Hematopoietic multipotent progenitor cell (in vitro differentiated cells): ENCODE measurements at places on chromosomes 6 and 20.

DNA sequence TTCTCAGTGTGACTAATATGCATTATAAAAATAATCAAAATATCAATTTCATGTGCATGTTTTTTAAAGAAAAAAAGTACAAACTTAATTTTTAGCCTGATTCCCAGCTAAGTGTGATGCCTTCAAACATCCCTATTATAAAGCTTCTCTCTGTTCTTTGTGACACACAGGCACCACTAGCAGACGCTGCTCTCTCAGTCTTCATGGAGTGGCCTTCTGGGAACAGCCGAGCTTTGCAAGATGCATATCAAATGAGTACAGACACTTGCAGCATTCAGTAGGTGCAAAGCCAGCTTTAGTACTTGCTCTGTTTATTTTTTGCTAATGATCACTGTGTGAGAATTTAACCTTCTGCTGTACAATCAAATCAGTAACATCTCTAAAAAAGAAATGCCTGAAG, 340.0 kb downstream of the ADGRB3 start:
- no peak for DNase-seq

- DNase-seq: no peak
These were observed at the start of gene MTCL3 for GRCh38 chr6:127518710-127519468. TSS of gene MTCL3 (minus strand) at chr6:127519335.

DNA sequence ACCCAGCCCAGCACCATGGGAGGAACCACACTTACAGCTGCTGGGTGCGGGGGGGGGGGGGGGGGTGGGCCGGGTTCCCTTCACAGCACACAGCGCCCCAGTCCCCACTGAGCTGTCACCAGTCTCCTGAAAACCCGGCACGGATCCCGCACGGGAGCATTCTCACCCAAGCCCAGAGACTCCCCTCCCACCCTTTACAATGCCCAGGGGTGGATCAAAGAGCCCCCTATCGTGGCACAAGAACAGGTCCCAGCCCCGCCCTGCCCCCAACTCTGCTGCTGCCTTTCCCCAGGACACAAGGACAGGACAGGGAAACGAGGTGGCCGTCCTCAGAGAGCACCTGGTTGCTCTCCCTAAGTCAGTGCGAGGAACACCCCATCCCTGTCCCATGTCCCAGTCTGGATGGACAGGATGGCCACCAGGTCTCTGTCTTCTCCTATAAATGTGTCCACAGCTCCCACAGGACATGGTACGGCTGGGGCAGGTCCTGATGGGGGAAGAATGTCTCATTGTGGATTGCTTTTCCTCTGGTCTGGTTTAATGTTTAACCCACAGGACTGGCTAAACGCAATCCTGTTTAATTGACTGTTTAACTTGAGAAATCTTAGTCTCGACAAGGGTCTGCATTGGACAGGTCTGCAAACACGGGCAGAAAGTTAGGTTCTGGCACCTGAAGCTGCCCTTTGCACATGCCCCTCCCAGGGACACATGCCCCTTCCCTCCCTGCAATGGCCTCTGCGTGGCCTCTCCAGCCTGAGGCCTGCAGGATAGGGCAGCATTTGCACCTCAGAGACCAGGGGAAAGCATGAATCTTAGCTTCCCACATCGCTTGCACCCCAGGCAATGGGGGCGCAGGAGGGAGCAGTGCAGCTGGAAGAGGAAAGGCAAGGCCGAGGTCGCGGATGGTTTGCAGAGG, 45.3 kb downstream of the DACT2 start:
- no peak for DNase-seq

DNA sequence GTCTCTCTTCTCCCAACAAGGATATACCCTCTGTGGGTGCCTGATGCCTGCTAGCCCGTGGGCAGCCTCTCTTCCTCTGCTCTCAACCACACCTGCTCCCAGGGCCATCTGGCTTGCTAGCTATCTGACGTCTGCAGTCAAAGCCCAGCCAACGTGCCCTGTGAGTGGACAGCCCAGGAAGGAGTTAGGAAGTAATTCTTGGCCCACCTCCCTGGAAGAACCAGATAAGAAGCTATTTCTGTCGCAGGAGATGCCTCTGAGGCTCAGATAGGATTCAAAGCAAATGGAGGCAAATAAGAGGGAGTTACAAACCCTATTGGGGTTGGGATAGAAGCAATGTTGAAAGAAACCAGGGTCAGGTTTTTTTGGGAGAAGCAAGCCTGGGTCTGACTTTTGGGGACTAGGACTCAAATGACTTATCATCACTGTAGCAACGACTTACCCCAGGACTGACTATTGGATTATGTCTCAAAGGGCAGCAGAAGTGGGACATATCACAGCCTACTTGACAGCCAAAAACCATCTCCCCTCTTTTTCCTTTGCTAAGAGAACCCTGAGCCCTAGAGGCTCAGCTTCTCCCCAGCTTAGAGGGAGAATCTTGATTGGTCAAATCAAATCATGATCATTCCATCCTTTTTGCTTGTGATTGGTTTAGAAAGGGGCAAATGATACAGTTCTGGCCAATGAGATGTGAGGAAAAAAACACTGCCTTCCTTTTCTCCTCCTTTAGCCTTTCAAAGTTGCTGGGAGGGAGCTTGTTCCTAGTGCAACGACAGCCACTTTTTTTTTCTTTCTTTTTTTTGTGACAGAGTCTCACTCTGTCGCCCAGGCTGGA, 18.0 kb upstream of the CDK5RAP1 start:
- no peak for DNase-seq

DNA sequence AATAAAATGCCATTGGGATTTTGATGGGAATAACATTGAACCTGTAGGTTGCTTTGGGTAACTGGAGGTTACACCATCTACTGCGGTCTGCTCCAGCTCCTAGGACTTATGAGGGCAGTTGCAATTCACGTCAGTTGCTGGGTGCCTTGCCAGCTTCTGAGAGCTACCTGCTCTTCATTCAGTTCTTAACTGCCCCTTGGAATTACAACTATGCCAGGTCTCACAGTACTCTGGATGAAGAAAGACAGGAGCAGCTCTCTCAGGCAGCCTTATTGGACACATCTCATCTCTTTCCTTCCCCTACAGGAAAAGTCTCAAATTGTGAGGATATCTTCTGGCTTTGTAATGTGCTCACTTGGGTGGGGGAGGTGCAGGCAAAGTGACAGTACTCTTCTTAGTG, 1643.3 kb downstream of the GRIK2 start:
- no peak for DNase-seq

GRCh38 chr6:133983099-133983939, 30.3 kb downstream of the TBPL1 start:
- DNase-seq: no peak

GRCh38 chr20:38975539-38976120, 13.5 kb downstream of the DHX35 start:
- no peak for DNase-seq

- no peak for DNase-seq
These were observed 10.6 kb downstream of the TFEB start for GRCh38 chr6:41724586-41725501.

GRCh38 chr20:58182521-58183140, 45.8 kb downstream of the ANKRD60 start:
- no peak for DNase-seq

DNA sequence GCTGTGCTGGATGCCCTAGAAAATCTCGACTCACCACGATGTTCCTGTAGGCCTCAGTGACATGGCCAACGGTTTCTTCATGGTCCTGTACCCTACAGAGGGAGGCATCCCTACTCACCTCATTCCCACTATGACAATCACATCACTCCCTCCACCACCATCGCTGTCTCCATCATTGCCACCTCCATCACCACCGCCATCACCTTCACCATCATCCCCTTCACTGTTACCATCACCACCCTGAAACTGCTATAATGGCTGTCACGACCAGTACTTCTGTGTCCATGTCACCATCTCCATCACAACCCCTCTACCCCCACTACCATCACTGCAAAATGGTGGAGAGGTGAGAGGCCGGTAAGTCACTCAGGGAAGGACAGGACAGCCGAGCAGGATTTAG, 29.8 kb upstream of the MRPS18A start:
- no peak for DNase-seq

- no peak for DNase-seq
These were observed 50.1 kb upstream of the ARMC2 start for GRCh38 chr6:108797951-108798669.

DNA sequence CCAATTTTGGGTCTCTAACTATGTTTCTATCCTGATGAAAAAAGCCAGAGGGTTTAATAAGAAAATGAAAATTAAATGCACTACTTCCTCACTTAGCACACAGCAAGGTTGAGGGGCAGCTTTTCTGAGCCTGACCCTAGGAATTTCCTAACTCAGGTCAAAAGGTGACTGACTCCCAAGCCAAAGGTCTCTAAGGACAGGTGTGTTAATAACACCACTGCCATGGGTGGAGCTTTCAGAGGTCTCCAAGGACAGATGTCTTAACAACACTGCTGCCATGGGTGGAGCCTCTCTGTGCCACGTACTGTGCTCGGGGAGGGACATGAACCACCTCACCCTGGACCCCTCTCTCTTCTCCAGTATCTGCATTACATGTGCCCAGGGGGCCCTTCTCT, 339.2 kb downstream of the PRKN start:
- no peak for DNase-seq

- DNase-seq: no peak
These were observed 230.7 kb downstream of the PHACTR1 start for GRCh38 chr6:12947151-12947871.

DNA sequence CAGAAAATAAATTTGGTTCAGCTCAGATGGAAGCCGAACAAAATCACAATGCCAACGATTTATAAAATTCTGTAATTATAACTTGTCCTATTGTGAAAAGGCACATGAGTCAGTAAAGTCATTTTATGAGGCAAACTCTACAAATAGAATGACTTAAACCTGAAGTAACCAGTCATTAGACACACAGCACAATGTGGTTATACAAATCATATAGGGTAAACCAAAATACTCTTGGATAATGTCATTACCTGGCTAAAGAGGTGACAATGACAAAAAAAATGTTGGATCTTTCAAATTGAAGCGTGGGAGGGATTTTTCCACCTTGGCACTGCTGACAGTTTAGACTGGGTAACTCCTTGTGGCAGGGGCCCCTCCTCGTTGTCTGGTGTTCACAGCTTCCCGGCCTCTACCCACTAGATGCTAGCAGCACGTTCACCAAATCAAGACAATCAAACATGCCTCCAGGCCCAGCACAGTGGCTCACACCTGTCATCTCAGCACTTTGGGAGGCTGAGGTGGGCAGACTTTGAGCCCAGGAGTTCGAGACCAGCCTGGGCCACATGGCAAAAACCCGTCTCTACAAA, 5.0 kb downstream of the ANKRD60 start:
- DNase-seq: no peak

- DNase-seq: no peak
These were observed 47.2 kb upstream of the STMND1 start for GRCh38 chr6:17054647-17055046.

DNA sequence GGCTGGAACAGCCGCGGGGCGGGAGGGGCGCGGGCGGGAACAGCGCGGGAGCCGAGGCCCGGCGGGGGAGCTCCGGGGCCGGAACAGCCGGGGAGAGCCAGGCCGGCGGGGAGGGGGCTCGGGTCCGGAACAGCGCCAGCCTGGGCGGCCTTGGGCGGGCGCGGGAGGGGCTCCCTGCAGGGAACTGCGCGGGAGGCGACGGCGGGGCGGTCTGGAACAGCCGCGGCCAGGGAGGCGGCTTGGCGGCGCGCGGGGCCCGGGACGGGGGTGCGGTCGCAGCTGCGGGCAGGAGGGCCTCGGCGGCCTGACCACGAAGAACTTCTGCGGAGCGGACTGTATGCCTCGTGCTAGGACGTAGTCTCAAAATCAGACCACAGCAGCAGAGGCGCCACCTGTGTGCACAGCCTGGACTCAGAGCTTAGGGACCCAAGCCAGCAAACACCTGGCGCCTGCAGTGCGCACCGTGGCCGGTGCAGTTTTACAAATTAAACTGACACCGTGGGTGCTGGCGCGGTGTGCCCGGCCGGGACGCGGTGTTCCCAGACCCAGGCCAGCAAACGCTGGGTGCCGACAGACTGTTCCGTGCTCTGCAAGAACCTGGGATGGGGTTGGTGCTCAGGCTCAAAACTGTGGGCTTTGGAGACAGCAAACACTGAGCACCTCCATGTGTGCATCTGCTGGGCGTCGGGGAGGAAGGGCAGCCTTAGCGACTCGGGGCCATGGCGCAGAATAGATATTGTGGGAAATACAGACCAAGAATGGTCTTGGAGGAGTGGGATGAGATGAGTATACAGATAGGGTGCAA, 572 bp downstream of the ZNF341 start:
- DNase-seq: peak; percentile 89

GRCh38 chr20:36523341-36523740, 18.0 kb upstream of the MYL9 start:
- peak; percentile 22 for DNase-seq

DNA sequence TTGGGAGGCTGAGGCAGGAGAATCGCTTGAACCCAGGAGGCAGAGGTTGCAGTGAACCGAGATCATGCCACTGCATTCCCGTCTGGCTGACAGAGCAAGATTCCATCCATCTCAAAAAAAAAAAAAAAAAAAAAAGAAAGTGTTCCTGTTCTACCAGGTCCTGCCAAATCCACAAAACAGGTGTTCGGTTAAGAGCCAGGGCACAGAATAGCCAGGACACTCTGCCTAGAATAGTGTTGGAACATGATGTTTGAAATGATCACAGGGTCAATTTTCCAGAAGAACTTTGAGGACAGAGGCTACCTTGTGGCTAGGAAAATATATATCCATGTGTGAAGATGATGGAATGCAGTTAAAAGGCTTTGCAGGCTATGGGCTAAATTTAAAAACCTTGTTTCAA, 63.6 kb upstream of the TRAF3IP2 start:
- no peak for DNase-seq

DNA sequence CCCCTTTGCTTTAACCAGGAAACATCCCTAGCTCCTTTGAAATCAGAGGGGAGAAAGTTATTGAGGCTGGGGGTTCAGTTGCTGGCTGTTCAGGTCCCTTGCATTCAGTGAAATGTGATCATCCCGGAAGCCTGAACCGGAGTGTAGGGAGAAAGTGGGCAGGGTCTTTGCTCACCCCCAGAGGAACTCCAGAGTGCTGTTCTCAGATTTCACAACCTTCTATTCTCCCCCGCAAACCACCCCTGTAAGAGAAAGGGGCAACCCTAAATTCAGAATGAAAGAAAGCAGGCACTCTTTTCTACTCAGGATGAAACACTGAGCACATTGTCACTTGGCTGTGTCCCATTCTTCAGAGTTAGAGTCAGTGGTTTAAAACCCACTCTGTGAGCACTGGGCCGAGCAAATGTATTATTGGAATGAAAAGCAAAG, 139.8 kb downstream of the KHDC1L start:
- DNase-seq: no peak

DNA sequence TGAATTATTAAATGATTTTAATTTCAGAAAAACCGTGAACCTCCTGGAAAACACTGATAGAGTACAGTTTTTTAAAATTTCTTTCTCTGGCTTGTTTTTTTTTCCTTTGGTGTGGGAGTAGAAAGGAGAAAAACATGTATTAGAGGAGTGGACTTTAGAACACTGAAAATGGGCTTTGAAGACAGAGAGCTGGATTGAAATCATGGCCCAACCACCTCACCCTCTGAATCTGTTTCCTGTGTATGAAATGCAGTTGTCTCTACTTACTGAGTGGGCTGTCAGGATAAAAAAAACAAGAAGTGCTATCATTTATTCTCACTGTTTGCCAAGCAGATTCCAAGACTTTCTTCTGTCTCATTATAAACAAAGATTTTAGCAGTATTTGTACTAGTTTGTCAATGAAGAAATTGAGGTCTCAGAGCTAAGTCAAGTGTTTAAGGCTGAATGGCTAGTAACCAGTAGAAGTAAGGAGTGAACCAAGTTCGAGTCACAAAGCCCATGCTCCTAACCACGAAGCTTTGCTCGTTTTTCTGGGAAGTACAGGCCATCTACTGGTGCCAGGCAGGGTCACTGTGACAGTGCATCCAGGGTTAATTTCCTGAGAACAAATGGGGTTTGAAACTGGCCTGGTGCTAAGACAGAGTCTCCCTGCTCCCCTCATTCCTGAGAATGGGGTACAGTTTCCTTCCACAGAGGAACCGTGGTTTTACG, 256.4 kb downstream of the TMEM242 start:
- no peak for DNase-seq

GRCh38 chr6:1477432-1478090, 88.2 kb downstream of the FOXF2 start:
- no peak for DNase-seq
